ENCODE measurements at places on chromosomes 6 and 20.

- no peak for DNase-seq
Measured at GRCh38 chr6:3911130-3911529, 62.0 kb downstream of the FAM50B start.

DNA sequence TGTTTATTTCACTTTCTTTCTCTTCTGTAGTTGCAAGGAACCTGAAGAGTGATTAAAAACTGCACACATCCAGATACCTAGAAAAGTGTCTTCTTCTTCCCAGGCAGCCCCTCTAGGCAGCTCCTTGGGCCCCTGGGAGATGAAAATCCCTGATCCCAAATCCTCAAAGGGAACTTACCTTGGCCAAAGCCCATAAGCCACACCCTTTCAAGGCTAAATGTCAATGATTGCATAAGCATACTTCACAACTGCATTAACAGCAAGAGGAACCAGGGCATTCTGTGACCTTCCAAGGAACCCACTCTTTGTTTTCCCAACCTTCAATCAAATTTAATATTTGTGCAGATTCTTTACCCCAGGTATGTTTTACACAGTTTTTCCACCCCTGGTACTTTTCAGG, 4.4 kb upstream of the HMGN3 start:
- DNase-seq = no peak

GRCh38 chr6:7579851-7580250, 10.1 kb upstream of the SNRNP48 start:
- DNase-seq = no peak

GRCh38 chr20:39910536-39910935, 778.5 kb downstream of the MAFB start:
- DNase-seq = no peak

- DNase-seq = no peak
Measured at GRCh38 chr6:2807342-2808090, 34.1 kb downstream of the SERPINB1 start.

GRCh38 chr6:4603291-4603690, 172.9 kb upstream of the CDYL start:
- peak; percentile 96 for DNase-seq

- peak; percentile 34 for DNase-seq
Measured at GRCh38 chr6:132780770-132781371, 17.6 kb downstream of the SLC18B1 start.

DNA sequence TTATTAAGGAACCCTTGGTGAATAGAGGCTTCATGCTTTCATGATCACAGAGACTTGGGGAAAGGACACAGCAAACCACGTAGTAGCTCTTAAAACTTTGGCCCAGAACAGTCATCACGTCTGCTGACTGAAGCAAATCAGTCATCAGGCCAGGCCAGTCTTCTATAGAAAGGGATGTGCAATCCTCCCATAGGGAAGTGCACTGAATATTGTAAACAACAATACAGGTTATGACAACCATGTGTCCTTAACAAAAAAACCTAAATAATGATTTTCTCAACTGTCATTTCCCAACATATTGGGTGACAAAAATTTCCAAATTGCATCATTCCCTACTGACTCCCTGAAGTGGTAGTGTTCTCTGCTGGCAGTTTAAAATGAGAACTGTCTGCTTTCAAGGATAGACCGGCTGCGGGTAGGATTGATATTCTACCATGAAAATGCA, 388.2 kb upstream of the CITED2 start:
- DNase-seq = peak; percentile 49

DNA sequence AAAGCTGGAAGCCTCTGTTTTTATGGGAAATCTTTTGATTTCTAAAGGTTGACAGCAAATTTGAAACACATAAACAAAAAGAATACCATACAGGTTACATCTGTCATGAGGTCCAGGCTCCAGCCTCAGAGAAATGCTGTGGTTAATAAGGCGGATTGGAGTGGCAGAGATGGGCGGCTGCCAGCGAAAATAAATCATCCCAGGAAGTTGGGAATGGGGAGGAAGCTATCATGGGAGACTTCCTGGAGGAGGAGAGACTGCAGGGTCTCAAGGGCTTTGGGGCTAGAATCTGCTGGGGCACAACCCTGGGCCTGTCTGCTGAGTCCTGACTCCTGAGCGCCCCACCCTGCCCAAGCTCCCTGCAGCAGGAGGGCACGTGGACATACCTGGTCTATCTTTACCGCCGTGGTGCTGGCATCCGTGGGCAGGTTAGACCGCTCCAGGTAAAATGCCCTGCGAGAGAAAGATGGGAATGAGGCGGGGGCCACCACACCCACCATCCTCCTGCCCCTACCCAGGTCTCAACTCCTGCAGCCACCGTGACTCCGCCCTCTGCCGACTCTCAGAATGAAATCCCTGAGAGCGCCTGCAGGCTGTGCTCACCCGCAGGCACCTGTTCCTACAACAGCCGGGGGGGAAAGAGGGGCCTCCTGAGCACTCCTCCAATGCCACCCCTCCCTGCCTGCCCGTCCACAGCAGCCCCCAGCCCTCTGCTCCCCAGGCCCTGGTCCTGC, 197.3 kb downstream of the PREX1 start:
- DNase-seq = no peak

DNA sequence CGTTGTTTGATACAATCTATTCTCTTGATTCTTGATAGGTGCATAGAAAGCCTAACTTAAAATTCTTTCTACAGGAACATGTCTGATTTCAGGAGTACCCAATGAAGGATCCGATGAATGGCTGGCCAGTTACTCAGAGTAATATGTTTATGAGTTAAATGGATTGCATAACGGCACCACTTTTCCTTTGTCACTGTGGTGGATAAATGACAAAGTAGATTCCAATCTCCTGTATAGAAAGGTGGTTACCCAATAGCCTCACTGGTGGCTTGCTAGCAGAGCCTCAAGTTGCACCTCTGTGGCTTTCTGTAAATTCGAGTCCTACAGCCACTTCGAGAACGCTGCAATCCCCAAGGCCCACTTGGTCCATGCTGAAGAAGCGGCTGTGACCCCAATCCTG, 28.4 kb downstream of the LHFPL5 start:
- peak; percentile 20 for DNase-seq

GRCh38 chr6:106534564-106534982, 94.7 kb downstream of the RTN4IP1 start:
- DNase-seq = no peak

GRCh38 chr6:163651915-163652668, 237.6 kb downstream of the QKI start:
- peak; percentile 21 for DNase-seq

DNA sequence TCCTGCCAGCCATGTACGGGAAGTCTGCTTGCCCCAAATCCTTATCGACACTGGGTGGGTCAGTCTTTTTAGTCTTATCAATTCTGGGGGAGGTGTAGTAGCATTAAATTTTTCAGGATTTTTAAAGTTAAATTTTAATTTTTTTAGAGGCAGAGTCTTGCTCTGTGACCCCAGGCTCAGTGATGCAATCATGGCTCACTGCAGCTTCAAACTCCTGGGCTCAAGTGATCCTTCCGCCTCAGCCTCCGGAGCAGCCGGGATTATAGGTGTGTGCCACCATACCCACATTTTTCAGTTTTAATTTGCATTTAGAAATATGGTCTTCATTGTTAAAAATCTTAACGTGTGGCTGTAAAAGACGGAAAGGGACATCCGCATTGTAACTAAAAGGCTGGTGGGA, 51.9 kb downstream of the BANF2 start:
- no peak for DNase-seq

DNA sequence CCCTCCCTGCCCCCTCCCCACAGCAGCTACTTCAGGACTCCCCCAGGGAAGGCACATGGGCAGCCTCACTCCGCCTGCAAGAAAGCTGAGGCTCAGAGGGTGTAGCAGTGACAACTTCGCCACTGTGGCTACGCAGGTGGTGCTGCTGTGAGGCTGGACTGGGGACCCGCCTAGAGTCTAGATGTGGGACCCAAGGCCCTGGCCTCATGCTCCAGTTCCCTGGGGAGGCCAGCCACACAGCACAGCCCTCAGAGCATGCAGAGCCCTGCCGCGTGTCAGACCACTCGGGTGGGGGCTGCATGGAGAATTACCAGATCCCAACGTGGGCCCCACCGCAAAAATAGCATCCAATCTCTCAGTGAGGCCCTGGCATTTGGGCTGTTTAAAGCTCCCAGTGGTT, 30.8 kb upstream of the VSTM2L start:
- no peak for DNase-seq

- DNase-seq = no peak
Measured at GRCh38 chr6:104613416-104614001, 246.2 kb downstream of the HACE1 start.

- DNase-seq = no peak
Measured at GRCh38 chr6:97347111-97347510, 64.1 kb upstream of the MMS22L start.

DNA sequence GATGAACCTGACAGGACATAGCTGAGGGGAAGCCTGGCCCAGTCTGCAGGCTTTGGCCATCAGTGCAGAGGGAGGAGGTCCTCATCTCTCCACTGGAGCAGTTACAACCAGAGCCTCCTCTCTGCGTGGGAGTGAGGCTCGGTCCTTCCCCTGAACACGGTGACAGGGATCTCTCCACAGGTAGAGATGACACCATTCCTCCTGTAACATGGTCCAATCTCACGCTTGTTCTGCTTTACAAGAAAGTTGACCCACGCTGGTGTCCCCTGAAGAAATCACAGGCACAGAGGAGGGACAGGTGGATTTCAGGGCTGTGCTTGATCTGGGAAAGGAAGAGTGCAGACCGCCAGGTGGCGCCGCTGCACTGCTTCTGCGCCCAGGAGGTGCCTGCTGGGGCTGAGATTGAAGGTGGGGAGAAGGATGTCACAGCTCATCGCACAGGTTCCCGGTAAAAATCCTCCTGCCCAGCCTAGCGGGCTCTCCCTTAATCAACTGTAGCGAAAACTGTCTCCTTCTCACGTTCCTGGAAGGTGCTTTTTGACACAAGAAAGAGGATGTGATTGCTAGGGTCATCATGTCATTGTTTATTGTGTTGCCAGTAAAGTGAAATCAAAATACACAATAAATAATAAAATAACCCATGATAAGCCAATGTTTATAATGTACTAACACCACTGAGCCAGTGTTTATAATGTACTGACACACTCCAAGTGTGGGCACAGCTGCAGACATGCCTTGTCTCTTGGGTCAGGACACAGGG, 20.4 kb downstream of the HLA-G start:
- peak; percentile 32 for DNase-seq

- peak; percentile 53 for DNase-seq
Measured at GRCh38 chr6:24902782-24903181, 33.0 kb downstream of the RIPOR2 start.

DNA sequence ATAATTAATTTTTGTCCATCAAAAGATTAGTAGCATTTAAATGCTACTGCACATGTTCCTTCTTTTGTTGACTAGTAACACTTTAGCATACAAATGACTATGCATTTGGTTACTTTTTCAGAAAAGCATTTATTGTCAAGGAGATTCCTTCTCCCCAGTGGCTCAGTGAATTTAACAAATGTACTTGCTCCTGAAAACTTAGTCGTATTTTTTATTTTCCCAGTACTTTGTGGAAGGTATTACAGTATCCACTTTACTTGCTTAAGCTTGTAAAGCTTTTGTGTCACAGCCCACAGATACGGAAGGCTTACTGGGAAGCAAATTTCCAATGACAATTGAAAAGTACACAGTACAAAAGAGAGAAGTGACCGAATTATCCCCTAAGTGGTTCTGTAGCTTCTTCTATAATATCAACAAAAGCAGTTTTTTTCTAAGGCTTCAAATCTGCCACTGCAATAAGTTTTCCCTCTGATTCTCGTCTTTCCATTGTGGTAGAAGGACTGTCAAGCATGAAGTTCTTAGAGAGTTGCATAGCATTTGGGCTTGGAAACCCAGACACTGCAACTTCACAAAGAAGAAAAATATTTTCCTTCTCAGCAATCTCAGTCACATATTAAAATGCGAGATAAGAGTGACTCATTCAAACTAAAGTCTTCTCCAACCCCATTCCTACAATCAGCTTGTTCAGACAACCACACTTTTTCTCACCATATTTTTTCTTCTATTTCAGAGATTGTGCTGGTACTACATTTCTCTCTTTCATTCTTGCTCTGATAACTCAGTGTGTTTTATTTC, 431.2 kb downstream of the GRIK2 start:
- DNase-seq = no peak

DNA sequence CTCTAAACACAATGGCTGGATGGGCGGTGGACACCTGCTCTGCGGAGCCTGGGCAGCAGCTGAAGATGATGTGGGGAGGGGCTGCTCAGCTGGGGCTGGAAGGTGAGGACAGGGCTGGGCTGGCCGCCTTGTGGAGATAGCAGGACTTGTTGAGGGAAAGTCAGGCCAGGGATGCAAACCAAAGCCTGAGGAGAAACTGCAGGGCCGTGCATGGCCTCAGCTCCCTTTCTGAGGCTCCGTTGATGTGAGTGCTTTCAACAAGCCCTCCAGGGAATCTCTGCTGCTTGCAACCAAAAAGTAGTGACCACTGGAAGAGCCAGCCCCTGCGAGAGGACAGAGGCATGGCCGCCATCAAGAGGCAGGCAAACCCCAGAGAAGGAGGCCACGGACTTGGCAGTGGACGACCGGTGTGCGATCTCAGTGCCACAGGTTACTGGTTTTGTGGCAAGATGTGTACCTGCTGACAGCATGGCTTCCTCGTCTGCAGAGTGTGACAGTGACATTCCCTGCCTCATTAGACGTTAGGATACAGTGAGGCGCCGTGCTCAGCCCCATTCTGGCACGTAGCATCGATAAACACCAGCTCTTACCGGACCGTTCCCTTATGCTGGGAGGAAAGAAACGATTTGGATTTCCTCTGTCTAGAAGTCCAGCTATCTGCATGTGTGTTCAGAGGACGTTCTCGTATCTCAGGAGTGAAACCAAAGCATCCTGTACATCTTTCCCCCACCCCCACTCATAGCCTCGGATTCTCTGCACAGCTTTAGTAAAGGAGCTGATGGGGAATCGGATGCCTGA, 37.9 kb downstream of the ERMARD start:
- DNase-seq = no peak

GRCh38 chr6:35710241-35710847, 21.6 kb upstream of the FKBP5 start:
- DNase-seq = no peak

DNA sequence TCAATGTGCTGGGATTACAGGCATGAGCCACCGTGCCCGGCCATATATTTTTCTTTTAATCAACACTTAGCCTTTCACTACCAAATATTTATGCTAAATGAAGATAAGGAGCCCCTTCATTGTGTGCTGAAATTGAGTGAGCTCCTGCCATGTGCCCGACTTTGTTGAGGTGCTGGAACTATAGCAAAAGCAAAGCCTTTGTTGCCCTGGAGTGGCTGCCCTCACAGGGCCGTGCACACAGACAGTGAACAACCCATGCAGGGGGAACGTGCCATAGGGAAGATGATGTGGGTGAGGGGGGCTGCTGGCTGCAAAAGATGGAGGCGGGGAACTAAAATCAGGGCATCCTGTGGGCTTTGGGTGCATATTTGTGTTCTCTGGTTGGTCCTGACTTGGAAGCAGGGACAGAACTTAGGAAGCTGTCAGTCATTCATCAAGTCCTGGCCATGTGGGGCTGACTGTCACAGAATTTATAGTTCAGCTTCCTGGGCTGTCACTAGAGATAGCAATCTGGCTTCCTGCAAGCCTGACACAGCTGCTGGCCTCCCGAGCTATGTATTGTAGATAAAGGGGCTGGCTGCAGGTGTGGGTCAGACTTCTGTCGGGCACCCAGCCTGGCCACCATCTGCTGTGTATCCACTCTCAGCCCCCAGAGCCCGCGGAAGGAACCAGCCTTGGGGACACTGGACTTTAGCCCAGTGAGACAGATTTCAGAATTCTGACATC, 56.8 kb upstream of the MPC1 start:
- DNase-seq = no peak
